ENCODE measurements at places on chromosomes 16 and 17.

GRCh38 chr16:30949650-30950515 is 1.0 kb downstream of the ORAI3 start:
- DNase-seq = no peak

- no peak for DNase-seq
These were observed 59.8 kb downstream of the DNAH17 start for GRCh38 chr17:78517421-78517820.

DNA sequence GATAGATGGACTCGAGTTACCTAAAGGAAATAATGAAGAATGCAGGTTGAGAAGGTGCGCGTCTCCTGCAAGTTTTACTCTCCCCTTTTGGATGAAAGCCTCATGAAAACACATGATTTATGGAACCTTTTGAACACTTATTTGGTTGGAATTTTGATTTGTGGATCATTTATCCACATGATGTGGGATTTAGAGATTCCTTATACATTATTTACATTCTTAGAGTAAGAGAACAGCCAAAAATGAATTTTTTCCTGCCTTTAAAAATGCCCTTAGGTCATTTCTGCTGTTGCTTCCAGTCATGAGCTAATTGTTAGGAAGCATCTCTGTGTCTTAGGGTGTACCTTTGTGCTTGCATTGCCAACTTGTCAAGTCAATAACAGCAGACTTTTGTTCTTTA is 99.9 kb downstream of the RPTOR start:
- DNase-seq = no peak

- no peak for DNase-seq
These were observed 36.1 kb upstream of the CAPN15 start for GRCh38 chr16:491220-491919.
